Right ventricle myocardium superior (tissue), 1 donor: ENCODE measurements at places on chromosomes 13 and 19. TPM values are rescaled to one million over a fixed set of nuclear protein-coding genes. Genes with fewer than 3 reads are reported as not detected.

The NCR1 gene
- not detected for total RNA-seq

The SMIM44 gene
- not detected for total RNA-seq

The ZNF471 gene
- total RNA-seq = 6.2 TPM

The PLK5 gene
- not detected for total RNA-seq

The PPP1R37 gene
- 13.7 TPM for total RNA-seq

The PLPP2 gene
- 0.56 TPM for total RNA-seq

The ACP7 gene
- not detected for total RNA-seq

The ZNF793 gene
- 5.7 TPM for total RNA-seq

The CD37 gene
- 4.0 TPM for total RNA-seq

The CTXN1 gene
- total RNA-seq = 0.16 TPM

The MBD3L2 gene
- total RNA-seq = not detected

The BCAM gene
- total RNA-seq = 86.2 TPM

The ZNF813 gene
- total RNA-seq = 0.75 TPM

The HSD11B1L gene
- total RNA-seq = 3.5 TPM

The SIGLEC9 gene
- 1.7 TPM for total RNA-seq

The ZNF723 gene
- not detected for total RNA-seq

The CEP89 gene
- total RNA-seq = 7.7 TPM

The SULT2A1 gene
- not detected for total RNA-seq

The DLEU7 gene
- total RNA-seq = 0.08 TPM

The IL27RA gene
- 5.3 TPM for total RNA-seq

The ALOX5AP gene
- total RNA-seq = 8.4 TPM

The NPHS1 gene
- total RNA-seq = not detected

The EXOC3L2 gene
- 1.3 TPM for total RNA-seq

The ZNF329 gene
- total RNA-seq = 6.5 TPM

The GNG7 gene
- 35.2 TPM for total RNA-seq

The ATP11A gene
- 73.6 TPM for total RNA-seq

The XPO4 gene
- total RNA-seq = 28.3 TPM

The WDR87 gene
- total RNA-seq = not detected

The MISP3 gene
- total RNA-seq = 7.9 TPM

The TARM1 gene
- not detected for total RNA-seq

The CRB3 gene
- total RNA-seq = not detected

The ELSPBP1 gene
- total RNA-seq = not detected

The TUBB4A gene
- 10.8 TPM for total RNA-seq

The TMEM38A gene
- 44.6 TPM for total RNA-seq

The OLFM2 gene
- total RNA-seq = 2.2 TPM

The CXCL17 gene
- total RNA-seq = not detected

The FFAR2 gene
- total RNA-seq = 0.11 TPM

The KANK3 gene
- 21.8 TPM for total RNA-seq

The SPIB gene
- total RNA-seq = not detected

The NEK3 gene
- total RNA-seq = 3.4 TPM

The FAM124A gene
- total RNA-seq = 12.2 TPM

The TEX26 gene
- total RNA-seq = not detected

The AMER2 gene
- total RNA-seq = not detected

The KLK3 gene
- not detected for total RNA-seq

The CYP4F2 gene
- not detected for total RNA-seq
